ENCODE measurements at places on chromosomes 13 and 19. TPM values are rescaled to one million over a fixed set of nuclear protein-coding genes. Genes with fewer than 3 reads are reported as not detected.

ZNF177 gene
- 1.1 TPM for total RNA-seq

URAD gene
- not detected for total RNA-seq

PEG3 gene
- not detected for total RNA-seq

FGF22 gene
- total RNA-seq, result 0.68 TPM

ATP4A gene
- total RNA-seq, result not detected

LACC1 gene
- total RNA-seq, result 3.1 TPM

LGALS14 gene
- total RNA-seq, result not detected

RGS9BP gene
- 0.10 TPM for total RNA-seq

TEX101 gene
- not detected for total RNA-seq

GPC6 gene
- total RNA-seq, result not detected

ZNF284 gene
- total RNA-seq, result 1.6 TPM

LPAR2 gene
- 67.2 TPM for total RNA-seq

ZIM2 gene
- not detected for total RNA-seq

CALR3 gene
- total RNA-seq, result not detected

SIGLEC8 gene
- total RNA-seq, result not detected

SULT2A1 gene
- not detected for total RNA-seq

ALOX5AP gene
- total RNA-seq, result 68.4 TPM

DACH1 gene
- total RNA-seq, result 0.13 TPM

KLK10 gene
- not detected for total RNA-seq

CPAMD8 gene
- total RNA-seq, result 3.3 TPM

OR7A5 gene
- total RNA-seq, result not detected

CFAP97D2 gene
- not detected for total RNA-seq

IL17D gene
- total RNA-seq, result not detected

RFPL4AL1 gene
- not detected for total RNA-seq

ZNF737 gene
- total RNA-seq, result 8.2 TPM

Data from T-helper 17 cell (primary cell).